ENCODE measurements at places on chromosomes 7 and 10. TPM values are rescaled to one million over a fixed set of nuclear protein-coding genes. Genes with fewer than 3 reads are reported as not detected.

GRCh38 chr7:923108-924041 is 31.1 kb downstream of the ADAP1 start:
- DNase-seq: no peak

GRCh38 chr10:84214612-84215235 is 10.6 kb downstream of the LRIT2 start:
- no peak for DNase-seq

GRCh38 chr7:139743967-139744767 is 33.6 kb downstream of the HIPK2 start:
- DNase-seq: no peak

GRCh38 chr10:94011296-94011695 is 17.6 kb downstream of the PLCE1 start:
- DNase-seq: no peak

- no peak for DNase-seq
These were observed 18.6 kb upstream of the DLX5 start for GRCh38 chr7:97043281-97043680.

DNA sequence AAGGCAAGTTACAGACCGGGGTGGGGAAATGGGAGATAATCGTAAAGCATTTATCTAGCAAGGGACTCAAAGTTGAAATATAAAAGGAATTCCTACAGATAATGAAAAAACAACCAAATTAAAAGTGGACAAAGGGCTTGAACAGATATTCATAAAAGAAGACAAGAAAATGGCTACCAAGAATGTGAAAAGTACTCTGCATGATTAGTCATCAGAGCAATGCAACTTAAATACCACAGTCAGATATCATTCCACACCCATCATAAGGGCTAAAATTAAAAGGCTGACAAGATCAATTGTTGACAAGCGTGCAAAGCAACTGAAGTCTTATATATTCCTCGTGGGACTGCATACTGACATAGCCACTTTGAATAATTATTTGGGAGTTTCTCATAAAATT is 124.6 kb upstream of the RSU1 start:
- no peak for DNase-seq

DNA sequence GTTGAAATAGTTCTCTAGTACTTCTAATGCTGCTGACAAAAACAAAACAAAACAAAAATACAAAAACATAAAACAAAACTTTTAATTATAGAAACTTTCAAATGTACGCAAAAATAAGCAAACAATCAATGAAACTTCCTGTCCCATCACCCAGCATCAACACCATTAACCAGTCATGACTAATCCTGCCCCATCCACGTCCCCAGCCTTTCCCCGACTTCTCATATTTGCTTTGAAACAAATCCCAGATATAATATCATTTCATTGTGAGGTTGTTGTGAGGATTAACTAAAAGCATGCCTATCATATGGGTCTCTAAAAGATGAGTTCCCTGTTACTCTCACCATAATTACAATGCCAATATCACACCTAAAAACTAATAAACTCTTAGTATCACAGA is 55.7 kb downstream of the CSTF2T start:
- DNase-seq: no peak

- no peak for DNase-seq
These were observed 13.0 kb downstream of the TUBGCP2 start for GRCh38 chr10:133295426-133296320.

DNA sequence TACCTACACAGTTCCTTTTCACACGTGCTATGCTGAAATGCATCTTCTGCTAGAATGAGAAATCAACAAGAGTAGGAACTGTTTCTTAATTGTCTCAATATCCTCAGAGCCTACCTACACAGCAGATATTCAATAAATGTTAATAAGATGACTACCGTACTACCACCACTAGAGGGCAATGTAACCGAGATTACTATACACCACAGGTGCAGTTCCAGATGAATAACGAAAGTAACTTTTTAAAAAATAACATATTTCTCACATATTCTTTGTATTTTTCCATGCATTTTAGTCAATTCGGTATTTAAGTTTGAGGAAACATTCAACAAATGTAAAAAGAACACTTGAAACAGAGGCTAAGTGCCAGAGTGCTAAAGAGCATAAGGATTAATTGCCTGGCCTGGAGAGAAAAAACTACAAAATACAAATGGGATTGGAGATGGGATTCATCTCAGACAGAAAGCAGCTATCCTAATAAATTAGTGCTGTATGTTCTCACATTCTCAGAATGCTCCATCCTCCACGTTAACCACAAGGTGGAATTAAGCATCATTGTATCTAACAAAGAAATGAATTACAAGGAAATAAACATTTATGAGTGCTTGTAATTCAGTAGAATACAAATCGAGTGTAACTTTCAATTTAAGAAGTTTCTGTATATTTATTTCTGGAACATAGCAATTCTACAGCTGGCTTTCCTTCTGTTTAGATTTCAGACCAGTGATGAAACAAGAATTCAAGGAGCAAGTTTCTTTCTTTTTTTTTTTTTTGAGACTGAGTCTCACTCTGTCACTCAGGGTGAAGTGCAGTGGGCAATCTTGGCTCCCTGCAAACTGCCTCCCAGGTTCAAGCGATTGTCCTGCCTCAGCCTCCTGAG is 20.3 kb upstream of the HECTD2 start:
- DNase-seq: no peak

GRCh38 chr10:30680908-30681307 is 51.4 kb upstream of the LYZL2 start:
- DNase-seq: no peak

GRCh38 chr10:62005687-62006086 is 104.2 kb downstream of the ARID5B start:
- no peak for DNase-seq

DNA sequence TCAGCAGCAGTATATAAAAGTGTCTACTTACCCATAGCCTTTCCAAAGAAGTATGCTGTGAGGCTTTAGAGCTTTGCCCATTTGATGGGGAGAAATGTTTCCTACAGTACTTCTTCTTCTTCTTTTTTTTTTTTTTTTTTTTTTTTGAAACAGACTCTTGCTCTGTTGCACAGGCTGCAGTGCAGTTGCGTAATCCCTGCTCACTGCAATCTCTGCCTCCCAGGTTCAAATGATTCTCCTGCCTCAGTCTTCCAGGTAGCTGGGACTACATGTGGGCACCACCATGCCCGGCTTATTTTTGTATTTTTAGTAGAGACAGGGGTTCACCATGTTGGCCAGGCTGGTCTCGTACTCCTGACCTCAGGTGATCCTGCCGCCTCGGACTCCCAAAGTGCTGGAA is 101.7 kb upstream of the TMEM26 start:
- no peak for DNase-seq

The MAT1A gene
- total RNA-seq: not detected

The ZPBP gene
- total RNA-seq: not detected

The CAV2 gene
- total RNA-seq: 157 TPM
